ENCODE measurements at places on chromosomes 5 and 9.

- H3K27ac ChIP-seq = no peak overlapping the region
- no peak overlapping the region for H3K4me3 ChIP-seq
- H3K36me3 ChIP-seq = no peaks in the 10 kb centered on the region
- peaks cover 6% of the 10 kb centered on the region for H3K27me3 ChIP-seq
- DNase-seq = no peak
These were observed 110.7 kb upstream of the EFNA5 start for GRCh38 chr5:107781451-107781850.

GRCh38 chr5:17058438-17058837, 122.3 kb upstream of the MYO10 start:
- H3K36me3 ChIP-seq = no peaks in the 10 kb centered on the region
- no peak for DNase-seq
- H3K4me3 ChIP-seq = no peak overlapping the region
- H3K4me1 ChIP-seq = no peaks in the 10 kb centered on the region

- no peaks in the 10 kb centered on the region for H3K36me3 ChIP-seq
- H3K4me3 ChIP-seq = no peak overlapping the region
- no peaks in the 10 kb centered on the region for H3K27me3 ChIP-seq
- no peaks in the 10 kb centered on the region for H3K4me1 ChIP-seq
These were observed 19.4 kb downstream of the SNX24 start for GRCh38 chr5:122864842-122865241.

- no peaks in the 10 kb centered on the region for H3K27me3 ChIP-seq
- DNase-seq = no peak
- H3K36me3 ChIP-seq = peaks cover 7% of the 10 kb centered on the region
- no peak overlapping the region for H3K4me3 ChIP-seq
- H3K27ac ChIP-seq = no peak overlapping the region
These were observed 10.7 kb downstream of the IDNK start for GRCh38 chr9:83633676-83634075.
